ENCODE measurements at places on chromosomes 3 and 15.

- no peak for DNase-seq
These were observed 78.9 kb downstream of the FAM81A start for GRCh38 chr15:59516655-59517461.

GRCh38 chr15:39461536-39462130 is 119.2 kb upstream of the THBS1 start:
- DNase-seq: no peak

- DNase-seq: peak; percentile 64
These were observed 410 bp downstream of the LRRC49 start for GRCh38 chr15:70892912-70893560.

- DNase-seq: no peak
These were observed 23.5 kb downstream of the DPH3 start for GRCh38 chr3:16241225-16241624.

GRCh38 chr3:42177801-42178150 is 86.6 kb downstream of the TRAK1 start:
- no peak for DNase-seq

DNA sequence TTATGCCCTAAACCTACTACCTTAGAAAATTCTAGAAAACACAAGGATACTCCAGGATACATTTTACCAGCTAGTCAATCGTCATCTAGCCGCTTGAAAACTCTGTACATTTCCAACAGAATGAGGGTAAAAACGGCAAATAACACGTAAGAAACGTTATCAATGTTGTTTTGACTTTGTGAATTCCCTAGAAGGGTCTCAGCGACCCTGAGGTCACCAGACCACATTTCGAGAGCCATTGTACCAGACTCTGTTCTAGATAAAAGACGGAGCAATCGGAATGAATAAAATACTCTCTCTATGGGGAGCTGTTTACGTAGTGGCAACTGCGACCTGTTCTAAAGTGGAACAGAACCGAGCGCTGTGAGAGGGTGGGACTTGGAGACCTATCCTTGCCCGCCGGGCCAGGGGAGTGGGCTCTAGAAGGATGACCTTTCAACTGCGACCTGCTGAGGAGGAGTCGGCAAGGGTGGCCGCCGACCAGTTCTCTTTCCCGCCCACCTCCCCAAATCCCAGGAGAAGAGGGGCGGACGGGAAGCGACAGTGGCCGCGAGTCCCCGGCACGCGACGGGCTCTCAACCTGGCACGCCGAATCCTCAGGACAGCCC is 778 bp upstream of the AP4E1 start:
- DNase-seq: no peak

GRCh38 chr15:63353887-63354286 is 27.8 kb downstream of the CA12 start:
- no peak for DNase-seq

- DNase-seq: no peak
These were observed 2.9 kb downstream of the DIPK2A start for GRCh38 chr3:143974271-143975238.

- DNase-seq: no peak
These were observed 35.2 kb downstream of the GLB1 start for GRCh38 chr3:33061782-33062181.

DNA sequence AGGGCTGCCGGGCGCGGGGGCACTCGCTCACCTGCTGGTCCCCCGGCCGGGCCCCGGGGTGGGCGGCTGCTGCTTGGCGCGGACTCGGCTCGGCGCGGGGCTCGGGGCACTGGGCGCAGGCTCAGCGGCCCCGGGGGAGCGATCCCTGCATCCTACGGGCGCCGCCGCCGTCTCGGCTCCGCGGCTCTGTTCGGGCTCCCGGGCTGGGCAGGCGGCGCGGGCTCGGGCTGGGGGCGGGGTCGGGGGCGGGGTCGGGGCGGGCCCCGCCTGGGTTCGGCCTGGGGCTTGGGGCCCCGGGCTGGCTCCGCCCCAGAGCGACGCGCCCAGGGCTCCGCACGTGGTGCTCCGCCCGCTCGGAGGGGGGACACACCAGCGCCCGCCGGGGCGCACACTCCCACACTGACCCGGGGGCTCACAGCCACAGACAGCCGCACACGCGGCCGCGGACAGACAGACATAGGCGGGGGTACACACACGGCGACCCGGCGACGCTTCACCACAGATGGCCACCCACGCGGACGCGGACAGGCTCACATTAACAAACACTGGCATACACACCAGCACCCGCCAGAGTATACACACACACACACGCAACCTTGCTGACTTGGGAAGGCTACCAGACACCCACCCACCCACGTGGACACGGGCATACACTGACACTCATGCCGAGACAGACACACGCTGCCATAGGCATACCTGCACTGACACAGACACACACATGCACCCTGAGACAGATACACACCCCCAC is at the start of gene SCN5A:
Gene SCN5A (minus strand): TSS at position 188 of the 748 bp plus-strand sequence. CDS start 16,380 bp downstream, outside the sequence.
- DNase-seq: no peak

Data from HS-27A (cell line).